Fibroblast of gingiva (primary cell): ENCODE measurements at places on chromosomes 5 and 9.

DNA sequence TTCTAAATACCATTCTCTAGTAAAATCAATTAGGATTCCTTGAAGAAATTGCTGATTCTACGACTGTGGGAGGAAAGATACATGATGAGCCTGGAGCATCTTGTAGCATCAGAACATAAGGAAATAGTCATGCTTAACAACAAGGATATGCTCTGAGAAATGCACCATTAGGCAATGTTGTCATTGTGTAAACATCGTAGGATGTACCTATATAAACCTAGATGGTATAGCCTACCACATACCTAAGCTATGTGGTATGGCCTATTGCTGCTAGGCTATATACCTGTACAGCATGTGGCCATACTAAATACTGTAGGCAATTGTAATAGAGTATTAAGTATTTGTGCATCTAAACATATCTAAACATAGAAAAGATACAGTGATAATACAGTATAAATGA is 77.4 kb upstream of the VCAN start:
- DNase-seq = no peak

DNA sequence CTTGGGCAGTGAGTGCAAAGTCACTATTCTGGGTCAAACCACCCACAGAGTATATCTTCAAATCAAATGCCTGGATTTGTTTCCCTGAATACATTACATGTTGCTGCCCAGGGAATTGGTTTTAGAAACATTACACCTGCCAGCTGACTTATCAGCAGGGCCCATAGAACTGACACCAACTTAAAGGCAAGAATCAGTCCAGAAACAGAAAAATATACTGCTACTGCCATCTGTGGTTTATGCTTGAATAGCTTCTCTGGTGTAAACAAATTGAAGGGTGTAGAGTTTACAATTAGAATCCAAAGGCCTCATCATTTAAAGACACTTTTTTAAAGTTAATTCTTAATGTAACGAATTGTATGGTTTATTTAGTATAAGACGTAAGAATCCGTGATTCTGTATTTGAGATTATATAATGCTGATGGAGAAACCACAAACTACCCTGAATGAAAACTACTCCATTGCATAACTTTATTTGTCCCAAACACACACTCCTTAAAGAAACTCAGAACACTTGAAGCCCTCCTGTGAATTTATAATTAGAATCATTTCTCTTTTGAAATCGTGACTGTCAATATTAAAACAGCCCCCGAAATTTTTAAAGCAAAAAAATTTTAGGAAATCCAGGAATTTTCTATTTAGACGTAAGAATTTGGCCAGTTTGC is 6.2 kb downstream of the NR6A1 start:
- no peak for DNase-seq

DNA sequence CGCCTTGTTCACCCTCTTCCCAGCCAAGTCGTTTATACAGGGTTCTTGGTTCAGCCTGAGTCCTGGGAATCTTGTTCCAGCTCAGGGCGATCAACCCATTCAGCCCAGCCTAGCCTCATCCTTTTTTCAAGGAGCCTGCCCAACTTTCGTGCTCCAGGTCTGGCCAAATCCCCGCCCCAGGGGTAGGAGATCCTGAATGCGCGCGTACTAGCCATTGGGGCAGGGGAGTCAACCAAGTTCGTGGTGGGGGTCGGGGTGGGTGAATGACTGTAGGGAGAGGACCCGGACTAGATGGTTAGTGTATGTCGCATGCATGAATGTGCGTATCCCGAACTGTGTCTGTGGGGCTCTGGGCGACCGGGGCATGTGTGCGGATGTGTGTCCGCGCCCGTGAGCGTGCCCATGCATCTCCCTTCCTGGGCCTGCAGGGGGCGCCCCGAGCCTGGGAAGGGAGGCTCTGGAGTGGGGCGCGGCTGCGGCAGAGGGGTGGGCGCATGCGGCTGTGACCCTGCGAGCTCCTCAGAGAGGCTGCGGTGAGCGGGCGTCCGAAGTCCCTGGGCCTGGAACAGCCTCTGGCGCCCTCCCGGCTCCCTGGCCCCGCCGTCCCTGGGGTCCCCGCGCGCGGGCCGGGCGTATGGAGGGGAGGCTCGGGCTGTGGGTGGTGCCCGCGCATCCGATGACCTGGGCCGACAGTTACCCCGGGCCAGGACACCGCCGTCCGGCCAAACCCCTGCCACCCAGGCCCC is 8.7 kb downstream of the CCL21 start:
- peak; percentile 66 for DNase-seq

DNA sequence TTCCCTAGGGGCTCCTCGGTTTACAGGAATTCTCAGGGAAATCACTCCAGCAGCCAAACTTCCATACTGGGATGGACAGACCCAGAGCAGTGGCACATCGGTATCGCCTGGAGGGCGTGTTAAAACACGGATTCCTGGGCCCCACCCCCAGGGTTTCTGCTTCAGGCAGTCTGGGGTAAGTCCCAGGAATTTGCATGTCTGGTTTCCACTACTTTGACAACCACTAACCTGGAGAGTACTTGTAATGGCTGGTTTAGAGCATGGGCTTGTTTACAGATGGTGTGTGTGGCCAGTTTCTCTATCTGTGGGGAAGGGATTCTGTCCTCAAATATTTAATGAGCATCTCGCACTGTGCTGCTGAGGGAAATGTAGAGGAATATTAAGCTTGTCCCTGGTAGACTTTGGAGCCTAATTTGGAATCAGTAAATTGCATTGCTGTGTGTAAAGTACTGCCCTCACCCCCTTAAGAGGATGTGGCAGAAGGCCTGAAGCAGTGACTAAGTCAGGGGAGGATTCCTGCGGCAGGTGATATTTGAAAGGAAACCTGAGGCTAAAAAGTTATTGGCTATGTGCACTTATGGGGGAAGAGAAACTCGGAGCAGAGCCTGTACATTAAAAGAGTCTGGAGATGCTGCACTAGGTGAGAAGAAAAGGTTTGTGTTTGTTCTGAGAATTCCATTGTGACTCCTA is 18.6 kb upstream of the TJP2 start:
- no peak for DNase-seq

DNA sequence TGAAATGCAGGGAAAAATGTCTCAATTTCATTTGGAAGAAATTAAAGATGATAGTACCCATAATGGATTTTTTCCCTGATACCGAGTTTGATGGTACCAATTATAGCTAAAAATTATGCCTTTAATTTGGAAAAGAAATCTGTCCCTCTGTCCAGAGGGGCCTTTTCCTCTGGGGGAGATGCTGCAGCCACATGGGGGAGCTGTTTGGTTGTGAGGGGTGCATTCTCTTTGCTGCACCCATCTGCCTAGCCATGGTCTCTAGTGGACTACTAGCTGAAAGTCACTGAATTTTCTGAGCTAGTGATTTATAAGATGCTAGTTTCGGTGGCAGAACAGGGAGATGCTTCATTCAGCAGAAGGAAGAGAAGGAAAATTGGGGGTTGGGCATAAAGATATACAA is 9.6 kb downstream of the SEC61B start:
- peak; percentile 6 for DNase-seq

DNA sequence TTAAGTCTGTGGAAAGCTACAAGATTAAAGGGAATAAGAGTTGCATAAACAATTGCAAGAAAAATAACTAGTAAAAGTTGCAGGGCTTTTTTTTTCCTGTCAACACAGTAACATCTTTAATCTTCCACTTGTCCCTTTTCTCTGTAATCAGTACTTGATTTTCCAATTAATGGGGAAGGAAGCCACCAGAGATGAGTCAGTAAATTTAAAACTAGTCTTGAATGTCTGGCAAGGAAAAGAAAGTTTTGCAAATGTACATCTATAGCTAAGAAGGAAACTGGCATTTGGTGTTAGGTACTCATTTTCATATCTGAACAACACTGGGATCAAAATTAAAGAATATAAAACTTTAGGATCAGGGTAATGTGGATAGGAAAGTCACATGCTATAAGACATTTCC is 17.1 kb downstream of the DAP start:
- DNase-seq = no peak

GRCh38 chr9:72460342-72461312 is 60.8 kb upstream of the TMC1 start:
- no peak for DNase-seq

- DNase-seq = no peak
These were observed 35.7 kb downstream of the OXCT1 start for GRCh38 chr5:41834506-41834905.

DNA sequence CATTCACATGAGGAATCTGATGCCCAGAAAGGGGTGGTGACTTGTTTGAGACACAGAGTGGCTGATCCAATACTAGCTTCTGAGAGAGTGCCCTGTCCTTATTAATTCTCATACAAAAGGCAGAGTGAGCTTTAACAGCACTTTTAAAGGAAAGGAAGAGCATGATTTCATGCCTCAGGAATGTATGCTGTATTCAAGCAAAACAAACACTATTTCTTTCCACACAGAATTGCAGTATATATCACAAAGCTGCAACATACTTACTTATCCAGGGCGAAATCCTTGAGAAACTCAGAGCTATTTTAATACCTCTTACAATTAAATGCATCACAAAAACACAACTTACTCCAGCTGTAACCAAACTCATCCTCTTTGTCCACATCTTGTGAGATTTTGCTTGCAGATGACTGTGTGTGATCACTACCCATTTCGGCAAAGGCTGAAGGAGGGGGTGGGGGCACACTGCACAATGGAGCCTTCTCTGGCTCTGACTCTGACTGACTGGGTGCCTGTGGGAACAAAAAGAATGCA is 139.8 kb downstream of the MPDZ start:
- DNase-seq = peak; percentile 86

DNA sequence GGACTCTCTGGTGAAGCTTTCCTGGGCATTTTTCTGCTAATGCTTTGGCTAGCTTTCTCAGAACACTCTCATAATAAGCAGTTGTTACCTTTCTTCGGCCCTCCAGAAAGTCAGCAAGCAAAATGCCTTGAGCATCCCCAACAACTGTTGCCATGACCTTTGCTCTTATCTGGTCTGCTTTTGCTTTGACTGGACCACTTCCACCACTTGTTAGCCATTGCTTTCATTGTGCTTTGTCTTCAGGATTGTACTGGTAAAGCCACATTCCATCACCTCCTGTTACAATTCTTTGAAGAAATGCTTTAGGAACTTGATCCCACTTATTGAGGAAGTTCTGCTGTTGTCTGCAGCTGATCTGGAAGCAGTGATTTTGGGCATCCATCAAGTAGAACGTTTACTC is 35.7 kb downstream of the RAD50 start:
- no peak for DNase-seq

- DNase-seq = no peak
These were observed 3.8 kb downstream of the CCDC152 start for GRCh38 chr5:42760426-42760825.

DNA sequence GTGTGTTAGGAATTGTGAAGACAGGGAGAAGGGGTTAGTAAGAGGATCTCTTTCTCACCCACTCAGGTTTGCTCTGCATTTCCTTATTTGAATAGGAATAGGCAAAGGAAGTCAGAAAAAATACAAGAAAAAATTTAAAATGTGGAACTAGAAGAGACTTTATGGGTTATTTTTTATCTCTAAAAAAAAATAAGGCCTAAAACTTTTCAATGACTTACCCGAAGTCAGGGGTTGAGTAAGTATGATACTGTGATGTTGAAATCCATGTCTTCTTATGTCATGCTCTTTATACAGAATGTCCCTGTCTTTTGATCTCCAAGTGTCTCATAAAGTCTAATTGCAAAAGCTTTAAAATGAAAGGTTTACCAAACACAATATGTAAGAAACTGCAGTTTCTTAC is 148.3 kb upstream of the PIK3R1 start:
- peak; percentile 56 for DNase-seq

GRCh38 chr5:128259607-128260021 is 176.0 kb downstream of the SLC12A2 start:
- peak; percentile 44 for DNase-seq

DNA sequence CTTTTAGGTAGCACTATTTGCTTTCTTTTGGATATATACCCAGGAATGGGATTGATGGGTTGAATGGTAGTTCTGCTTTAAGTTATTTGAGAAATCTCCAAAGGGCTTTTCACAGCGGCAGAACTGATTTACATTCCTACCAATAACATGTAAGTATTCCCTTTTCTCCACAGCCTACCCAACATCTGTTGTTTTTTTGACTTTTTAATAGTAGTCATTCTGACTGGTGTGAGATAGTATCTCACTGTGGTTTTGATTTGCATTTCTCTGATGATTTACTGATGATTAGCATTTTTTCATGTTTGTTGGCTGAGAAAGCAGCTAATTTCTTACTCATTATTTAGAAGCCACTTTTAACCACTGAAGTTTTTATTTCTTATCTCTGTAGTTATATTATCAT is 221.1 kb upstream of the ACTBL2 start:
- no peak for DNase-seq

DNA sequence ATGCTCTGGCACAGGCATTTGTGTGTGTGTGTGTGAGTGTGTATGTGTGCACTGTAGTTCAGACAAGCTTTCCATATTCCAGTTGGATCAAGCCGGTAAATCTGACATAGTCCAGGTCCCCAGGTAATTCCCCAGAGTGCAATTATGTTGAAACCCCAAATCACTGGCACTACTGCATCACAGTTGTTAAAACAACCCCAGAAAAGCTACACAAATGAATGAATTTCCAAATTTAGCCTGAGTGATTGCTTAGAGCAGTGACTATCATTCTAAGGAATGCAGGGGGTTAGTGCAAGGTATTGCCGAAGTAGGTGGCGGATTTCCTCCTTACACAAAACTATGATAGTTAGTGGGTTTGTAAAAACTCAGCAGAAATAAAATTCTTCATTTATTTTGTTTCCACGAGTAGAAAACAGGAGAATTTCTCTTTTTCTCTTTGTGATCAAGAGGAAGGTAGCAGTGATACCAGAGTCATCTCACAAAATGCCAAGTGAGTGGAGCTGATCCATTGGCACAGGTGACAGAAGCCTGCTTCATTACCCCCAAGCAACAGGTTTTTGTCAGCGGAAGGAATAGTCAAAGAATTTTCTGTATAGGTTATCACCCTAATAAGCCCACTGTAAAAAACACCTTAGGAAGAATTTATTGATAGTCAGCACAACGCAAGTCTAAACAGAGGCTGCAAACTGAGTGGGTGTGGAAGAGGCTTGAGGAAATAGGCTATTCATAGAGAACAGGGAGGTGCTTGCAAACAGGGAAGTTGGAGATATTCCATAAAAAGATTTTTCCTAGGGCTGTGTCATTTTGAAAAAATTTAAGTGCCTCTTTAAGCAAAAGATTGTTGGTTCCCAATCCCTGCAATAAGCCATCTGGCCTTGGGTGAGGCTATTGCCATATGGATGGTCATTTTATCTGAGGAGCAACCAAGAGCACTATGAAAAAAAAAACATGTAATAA is 385.1 kb downstream of the CHSY3 start:
- DNase-seq = peak; percentile 52
